ENCODE measurements at places on chromosomes 5 and 9.

DNA sequence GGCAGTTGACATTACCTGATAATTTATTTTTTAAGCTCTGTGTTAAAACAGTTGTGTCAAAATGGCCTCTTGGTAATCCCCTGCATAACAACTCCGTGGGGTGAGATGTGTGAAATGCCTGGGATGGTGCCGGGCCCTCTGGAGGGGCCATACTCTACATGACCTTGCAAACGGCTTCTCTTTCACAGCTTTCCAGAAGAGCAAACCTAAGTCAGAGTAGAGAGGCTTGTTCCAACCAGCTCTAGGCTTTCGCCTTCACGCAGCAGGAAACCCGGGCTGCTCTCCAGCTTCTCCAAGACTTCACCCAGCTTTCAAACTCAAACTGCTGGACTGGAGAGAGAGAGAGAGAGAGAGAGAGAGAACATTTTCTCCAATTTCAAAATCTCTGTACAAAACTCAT is 120.1 kb downstream of the SNX18 start:
- DNase-seq, result no peak

GRCh38 chr9:71752928-71753327 is 15.4 kb downstream of the CEMIP2 start:
- no peak for DNase-seq

GRCh38 chr5:2135354-2135753 is 252.6 kb upstream of the IRX4 start:
- DNase-seq, result no peak

DNA sequence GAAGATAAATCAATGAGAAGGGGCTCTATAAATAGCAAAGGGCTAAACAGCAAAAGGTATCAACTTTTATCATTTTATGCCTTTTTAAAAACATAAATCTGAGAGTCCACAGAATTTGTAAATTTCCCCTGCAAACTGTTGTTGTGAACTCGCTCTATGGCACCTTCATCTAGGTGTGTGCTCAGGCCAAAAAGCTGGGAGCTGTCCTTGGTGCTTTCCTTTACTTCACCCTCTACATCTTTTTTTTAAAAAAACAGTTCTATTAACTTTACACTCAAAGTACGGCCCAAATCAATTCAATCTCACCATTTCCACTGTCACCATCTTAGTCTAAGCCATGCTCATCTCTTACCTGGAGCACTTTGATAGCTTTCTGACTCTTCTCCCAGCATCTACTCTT is 108.2 kb upstream of the GPR151 start:
- DNase-seq, result no peak

- no peak for DNase-seq
Observed at GRCh38 chr5:13553896-13554295, 390.6 kb downstream of the DNAH5 start.

DNA sequence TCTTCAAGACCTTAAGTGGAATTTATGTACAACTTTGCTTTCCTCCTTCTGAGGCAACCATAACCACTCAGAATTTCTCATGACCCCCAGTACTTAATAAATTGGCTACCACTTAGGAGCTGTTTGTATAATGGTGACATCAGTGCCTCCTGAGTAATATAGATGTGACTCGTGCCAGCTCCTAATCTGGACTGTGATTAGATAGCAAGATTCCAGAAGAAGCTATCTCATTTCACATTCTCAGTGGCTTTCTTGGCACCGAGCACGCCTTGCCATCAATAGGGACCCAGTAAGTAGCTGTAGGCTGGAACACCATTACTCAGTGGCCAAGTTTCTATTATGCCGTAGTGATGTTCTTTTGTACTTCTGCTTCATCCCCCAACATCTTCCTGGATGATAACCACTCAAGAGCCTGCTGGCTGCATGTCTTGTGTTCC is 228.8 kb downstream of the CD180 start:
- DNase-seq, result no peak
